ENCODE measurements at places on chromosomes 5 and 9. TPM values are rescaled to one million over a fixed set of nuclear protein-coding genes. Genes with fewer than 3 reads are reported as not detected.

The SYNPO gene
- 43.6 TPM for total RNA-seq

The DENND1A gene
- 15.2 TPM for total RNA-seq

The ZFP2 gene
- 0.48 TPM for total RNA-seq

The LMNB1 gene
- 12.6 TPM for total RNA-seq

The ZER1 gene
- 25.7 TPM for total RNA-seq

The NR5A1 gene
- not detected for total RNA-seq

The TLX3 gene
- total RNA-seq, result not detected

The MRPL36 gene
- total RNA-seq, result 47.0 TPM

The SH3PXD2B gene
- 47.1 TPM for total RNA-seq

The CD180 gene
- total RNA-seq, result 2.9 TPM

The DBH gene
- total RNA-seq, result not detected

The RELL2 gene
- total RNA-seq, result 1.0 TPM

All from omental fat pad (tissue), 4 donors.